ENCODE measurements at places on chromosomes 6 and 20.
A peak's percentile ranks its signal among the peaks of the same experiment; 100 is the strongest.

DNA sequence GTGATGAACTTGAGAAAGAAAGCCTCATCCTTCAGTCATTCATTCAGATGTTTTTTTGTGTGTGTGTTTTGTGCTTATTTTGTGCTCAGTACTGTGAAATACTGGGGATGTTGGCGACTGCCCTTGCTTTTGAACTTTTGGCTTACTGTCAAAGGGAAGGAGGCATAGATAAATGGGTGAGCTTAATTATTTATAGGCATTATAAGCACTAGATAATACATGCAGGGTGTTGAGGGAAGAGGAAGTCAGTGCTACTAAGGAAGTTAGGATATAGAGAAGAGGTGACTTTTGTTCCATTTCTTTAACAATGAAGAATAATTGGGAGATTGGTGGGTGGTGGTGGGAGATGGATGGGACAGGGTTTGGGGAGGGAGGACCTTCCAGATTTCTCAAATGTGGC, 23.6 kb downstream of the XRN2 start:
- DNase-seq, result no peak

DNA sequence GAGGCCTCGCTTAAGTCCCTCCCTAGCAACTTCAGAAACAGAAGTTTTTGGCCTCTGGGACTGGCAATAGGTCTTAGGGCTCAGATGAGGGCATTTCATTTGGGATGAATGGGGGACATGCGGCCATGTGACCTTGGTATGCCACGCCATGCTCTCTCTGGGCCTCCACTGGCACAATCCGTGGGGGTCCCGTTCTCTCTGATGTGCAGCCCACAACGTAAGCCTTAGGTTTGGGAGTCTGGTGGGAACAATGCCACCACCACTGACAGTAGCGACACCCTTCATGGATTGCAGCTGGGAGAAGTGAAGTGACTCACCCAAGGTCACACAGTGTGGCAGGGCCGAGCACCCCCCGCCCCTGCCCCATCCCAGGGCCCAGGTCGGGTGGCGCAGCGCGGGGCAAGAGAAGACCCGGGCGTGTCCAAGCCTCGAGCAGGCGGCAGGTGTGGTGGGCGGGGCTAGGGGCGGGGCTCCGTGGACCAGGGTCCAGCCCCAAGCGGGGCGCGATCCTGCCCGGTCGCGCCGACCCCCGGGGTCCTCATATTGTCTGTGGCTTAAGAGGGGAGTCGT, 864 bp upstream of the CEBPB start:
- no peak for DNase-seq

DNA sequence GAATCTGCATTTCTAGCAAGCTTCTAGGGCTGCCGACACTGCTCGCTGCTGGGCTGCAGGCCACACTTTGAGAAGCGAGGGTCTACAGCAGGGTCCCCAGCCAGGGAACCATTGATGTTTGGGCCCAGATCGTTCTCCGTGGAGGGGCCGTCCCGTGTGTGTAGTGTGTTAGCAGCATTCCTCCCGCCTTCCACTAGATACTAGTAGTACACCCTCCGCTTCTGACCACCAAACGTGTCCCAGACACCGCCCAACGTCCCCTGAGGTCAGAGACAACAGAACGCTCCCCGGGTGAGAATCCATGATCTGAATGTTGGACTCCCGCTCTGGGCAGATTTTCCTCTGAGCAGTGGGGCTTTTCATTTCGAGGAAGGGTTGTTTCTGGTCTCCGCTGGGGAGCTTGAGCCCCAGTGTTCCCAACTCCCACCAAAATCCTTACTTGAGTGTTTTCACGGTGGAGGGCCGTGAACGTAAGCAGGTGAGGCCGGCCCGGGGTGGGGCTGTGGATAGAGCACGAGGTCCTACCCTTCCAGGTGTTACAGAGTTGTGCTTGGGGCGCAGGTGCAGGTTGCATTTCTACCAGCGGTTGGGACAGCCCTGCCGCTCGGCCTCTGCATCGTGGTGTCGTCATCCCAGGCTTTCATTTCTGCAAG, 124.6 kb downstream of the SYCP2 start:
- no peak for DNase-seq

- no peak for DNase-seq
Measured at GRCh38 chr20:54820392-54820791, 345.0 kb downstream of the DOK5 start.

DNA sequence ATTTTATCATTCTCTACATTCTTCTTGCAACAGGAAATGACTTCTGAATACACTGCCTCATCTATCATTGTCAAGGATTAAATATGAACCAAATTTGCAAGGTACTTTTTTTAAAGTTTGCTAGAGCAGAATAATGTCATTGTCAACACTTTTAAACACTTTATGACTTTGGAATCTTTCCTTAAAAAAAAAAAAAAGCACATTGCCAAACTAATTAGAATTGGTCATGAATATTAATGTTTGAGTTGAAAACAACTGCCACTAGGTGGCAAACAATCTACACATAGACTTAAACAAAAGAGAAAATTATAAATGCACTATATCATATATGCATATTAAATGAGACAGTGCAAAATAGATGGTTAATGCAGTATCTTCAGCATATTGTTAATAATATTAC, 32.5 kb upstream of the TMEM244 start:
- DNase-seq, result no peak

DNA sequence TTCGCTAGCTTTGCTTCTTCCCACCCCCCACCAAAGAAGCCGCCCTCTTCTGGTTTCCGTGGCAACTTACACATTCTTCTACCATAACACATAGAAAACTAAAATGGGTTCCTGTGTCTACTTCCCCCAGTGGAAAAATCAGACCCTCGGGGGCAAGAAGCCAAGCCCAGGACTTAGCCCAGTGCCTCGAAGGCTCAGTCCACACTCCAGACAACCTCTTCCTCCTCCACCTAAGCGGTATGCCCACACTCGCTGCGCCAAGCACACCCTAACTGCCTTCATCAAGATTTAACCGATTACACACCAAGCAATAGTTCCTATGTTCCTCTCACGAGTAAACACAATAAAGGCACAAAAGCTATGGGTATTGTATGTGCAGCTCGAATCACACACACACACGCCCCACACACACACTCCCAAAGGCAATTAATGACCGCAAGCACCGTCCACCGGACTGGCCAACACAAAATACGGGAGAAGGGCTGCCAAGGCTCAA, 537 bp downstream of the PPIL4 start:
- DNase-seq, result peak; percentile 43

GRCh38 chr6:41247288-41247865, 19.2 kb downstream of the TREML4 start:
- no peak for DNase-seq

- DNase-seq, result no peak
Measured at GRCh38 chr6:88361298-88361697, 195.2 kb upstream of the CNR1 start.

DNA sequence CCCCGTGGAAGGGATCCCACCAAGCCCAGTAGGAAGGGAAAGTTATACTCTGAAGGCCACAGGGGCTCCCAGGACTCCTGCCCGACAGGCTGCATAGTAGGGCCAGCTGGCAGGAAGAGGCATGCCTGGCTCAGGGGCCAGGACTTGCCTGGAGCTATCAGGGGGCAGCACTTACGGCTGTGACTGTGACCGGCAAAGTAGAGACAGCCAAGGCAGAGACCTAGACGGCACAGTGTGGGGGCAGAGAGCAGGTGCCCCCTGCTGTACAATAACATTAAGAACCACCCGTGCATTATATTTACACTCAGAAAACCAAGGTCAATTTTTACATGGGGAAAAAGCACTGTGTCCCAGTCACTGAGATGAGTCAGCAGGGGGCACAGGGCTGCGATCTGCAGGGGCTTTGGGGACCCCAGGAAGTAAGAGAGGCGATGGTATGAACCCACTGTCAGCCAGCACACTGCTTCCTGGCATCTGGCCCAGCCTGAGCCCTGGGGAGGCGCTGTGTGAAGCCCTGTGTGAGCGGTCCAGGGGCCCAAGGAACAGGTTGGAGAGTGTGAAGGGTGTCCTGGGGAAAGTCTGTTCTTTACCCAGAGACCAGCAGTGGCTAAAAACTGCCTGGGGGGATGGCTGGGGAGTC, 9.9 kb downstream of the CCDC167 start:
- DNase-seq, result no peak

DNA sequence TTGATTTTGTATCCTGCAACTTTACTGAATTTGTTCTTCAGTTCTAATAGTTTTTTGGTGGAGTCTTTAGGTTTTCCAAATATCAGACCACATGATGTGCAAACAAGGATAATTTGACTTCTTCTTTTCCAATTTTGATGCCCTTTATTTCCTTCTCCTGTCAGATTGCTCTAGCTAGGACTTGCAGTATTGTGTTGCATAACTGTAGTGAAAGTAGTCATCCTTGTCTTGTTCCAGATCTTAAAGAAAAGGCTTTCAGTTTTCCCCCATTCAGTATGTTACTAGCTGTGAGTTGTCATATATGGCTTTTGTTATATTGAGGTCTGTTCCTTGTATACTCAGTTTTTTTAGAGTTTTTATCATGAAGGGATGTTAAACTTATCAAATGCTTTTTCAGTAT, 4.6 kb downstream of the MICB start:
- no peak for DNase-seq

- DNase-seq, result no peak
Measured at GRCh38 chr20:48926821-48927220, 5.3 kb downstream of the ARFGEF2 start.

- peak; percentile 35 for DNase-seq
Measured at GRCh38 chr20:37907677-37908401, 4.9 kb downstream of the VSTM2L start.

DNA sequence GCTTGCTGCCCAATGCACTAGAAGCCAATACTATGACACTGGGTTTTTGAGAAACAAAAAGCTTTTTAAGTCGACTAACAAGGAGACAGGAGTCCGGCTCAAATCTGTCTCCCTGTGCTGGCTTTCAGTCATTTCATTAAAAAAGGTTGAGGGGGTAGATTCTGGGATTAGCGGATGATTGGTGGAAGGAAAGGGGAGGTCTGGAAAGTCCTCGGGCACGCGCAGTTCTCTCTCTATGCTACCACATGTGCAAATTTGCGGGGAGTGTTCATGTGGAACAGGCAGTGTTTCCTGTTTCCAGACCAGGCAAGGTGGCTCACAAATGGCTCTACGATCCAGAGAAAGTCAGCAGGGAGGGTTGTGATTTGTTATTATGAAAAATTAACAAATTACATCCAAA, 89.1 kb upstream of the TOX2 start:
- DNase-seq, result no peak

DNA sequence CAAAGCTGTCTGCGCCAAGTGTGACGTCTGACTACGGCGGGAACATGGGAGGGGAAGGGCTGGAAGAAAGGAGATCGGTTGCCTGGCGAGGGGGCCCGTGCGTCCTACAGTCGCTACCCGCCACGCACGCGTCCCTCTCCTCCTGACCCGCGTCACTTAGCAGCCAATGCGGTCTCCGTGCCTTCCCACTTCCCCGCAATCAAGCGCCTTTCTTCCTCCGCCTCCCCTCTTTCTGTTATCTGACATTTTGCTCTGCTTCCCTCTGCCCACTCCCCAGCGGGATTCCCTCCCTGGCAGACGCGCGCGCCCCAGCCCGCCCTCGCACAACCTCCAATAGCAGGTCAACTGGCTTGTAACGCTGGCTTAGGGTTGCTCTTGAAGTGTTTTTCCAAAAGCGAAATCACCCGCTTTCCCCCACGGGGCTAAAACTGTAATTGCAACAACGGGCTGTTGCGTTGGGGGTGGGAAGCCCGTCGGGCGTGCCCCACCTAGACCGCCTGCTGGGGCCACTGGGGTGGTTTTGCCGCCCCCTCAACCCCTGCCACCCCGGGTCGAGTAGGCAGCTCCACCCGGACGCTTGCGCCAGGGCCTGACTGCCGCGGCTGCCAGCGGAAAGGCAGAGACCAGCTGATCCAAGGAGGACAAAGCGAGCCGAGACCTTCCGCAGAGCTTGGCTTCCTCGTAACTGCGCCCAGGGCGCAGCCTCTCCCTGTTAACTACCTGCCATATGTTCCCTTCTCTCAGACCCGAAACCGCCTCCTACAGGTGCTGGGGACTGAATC, 6.2 kb upstream of the SOX4 start:
- no peak for DNase-seq

DNA sequence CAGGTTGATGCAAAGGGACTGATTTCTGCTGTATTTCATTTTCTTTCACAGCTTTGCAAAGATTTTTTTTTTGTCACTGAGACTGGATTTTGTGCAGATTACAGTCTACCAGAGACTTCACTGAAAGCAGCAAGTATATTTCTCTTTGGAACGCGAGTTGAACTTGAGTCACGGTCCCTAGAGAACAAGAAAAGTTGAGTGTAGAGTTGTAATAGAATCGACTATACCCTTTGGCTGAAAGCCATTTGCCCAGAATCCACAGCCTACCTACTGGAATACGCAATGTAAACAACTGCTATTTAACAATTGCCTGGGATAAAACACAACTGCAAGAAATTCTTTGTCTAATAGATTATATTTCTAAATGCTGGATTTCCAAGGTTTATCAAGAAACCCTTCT, 520.6 kb downstream of the HDGFL1 start:
- DNase-seq, result no peak

GRCh38 chr6:139422105-139423036, 47.9 kb upstream of the CITED2 start:
- DNase-seq, result no peak

- DNase-seq, result no peak
Measured at GRCh38 chr6:93120154-93120742, 299.1 kb downstream of the EPHA7 start.

- DNase-seq, result no peak
Measured at GRCh38 chr6:6686748-6687601, 98.5 kb downstream of the LY86 start.

- no peak for DNase-seq
Measured at GRCh38 chr6:41572613-41573012, 26.4 kb downstream of the FOXP4 start.

DNA sequence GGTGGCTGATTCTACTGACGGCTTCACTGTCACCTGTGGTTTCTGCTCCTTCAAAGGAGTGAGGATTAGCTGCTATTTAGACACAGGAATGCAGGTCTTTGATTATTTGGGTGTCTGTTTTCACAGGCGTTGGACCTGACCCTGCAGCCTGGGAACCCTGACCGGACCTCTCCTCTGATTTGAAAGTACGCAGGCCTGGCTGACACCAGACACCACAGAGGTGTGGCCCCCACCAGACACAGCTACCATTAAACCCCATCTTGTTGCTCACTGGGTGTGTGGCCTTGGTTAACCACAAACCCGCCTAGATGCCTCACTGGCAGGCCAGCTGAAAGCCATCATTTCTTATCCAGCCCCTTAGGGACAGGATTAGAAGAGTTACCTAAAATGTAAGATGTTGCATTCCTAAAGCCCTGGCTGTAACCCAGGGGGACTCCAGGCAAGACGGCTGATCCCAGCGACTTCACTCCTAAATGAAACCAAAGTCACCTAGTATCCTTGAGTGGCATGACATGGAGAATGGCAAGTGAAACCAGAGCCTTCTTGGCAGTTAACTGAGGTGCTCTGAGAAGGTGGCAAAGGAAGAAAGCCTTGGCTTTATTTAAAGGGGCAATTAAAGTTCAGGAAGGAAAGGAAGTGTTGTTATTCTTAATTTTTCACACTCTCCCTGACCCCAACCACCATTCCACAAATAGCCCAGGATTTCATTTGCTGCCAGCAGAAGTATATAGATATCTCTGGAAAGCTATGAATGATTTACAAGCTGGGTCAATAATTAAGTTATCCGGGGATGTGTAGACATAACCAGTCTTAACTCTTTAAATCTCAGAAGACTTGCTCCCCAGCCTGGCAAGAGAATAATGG, 169.9 kb downstream of the QRSL1 start:
- DNase-seq, result no peak

GRCh38 chr20:62045118-62045517, 20.6 kb downstream of the TAF4 start:
- DNase-seq, result no peak
